ENCODE measurements at places on chromosomes 6 and 20.

DNA sequence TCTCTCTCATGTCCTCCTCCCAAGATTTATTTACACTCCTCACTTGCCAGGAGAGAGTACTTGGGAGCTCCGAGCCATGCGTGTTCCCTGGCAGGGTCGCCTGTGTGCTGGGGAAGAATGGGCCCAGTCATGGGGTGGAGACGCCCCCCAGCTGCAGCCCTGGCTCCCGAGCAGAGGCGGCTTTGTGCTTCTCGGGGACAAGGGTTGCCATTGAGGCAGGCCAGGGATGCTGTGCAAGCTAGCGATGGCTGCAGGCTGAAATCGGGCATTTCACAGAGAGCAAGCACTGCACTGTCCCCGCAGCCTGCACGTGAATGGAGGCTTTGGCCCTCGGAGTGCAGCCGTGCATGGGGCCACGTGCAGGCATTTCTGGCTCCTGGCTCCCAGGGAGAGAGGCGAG is 23.8 kb downstream of the PHACTR3 start:
- DNase-seq, result no peak

DNA sequence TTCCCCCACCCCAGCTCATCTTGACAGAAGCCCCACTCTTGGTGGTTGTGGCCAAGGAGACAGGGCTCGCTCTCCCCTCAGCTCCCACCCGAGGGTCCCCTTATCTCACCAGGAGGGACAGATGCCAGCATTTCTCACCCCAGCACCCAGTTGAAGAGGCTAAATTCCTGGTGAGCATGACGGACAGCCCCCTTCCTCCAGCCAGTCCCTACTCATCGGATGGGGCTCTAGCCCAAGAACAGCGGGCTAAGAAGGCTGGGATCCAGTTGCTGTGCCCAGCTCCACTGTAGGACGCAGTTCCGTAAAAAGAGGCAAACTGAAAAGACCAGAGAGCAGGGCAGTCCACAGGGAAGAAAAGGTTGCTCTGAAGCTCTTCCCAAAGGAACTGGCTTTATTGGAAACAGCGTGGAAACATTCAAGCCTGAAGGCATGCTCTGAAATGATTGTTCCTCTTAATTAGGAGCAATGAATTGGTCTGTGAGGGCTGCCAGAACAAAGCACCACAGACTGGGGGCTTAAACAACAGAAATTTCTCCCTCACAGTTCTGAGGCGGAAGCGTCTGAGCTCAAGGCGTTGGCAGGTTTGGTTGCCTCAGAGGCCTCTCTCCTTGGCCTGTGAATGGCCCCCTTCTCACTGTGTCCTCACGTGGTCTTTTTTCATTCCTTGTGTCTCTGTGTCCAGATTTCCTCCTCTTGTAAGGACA is 17.9 kb upstream of the KIF25 start:
- no peak for DNase-seq

DNA sequence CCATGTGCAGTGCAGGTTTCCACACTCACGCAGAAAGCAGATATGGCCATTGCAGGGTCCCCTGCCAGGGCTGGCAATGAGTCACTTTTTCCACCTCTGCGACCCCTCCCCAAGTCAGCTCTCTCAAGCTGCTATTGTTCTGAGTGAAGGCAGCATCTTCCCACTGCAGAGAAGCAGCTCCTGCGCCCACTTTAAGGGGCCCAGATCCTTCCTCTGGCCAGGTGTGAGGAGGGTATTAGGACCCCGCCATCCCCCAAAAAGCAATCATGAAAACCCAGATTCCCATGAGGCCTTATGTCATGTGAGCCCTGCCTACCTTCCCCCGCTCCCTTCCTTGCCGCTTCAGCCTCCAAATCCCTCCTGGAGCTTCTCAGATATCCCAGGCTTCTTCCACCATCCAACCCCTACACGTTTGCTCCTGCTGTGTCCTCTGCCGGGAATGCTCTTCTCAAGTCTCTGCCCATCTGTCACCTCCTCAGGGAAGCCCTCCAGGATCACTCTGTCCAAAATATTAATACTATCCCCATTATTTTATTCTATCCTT is 220.3 kb downstream of the NFATC2 start:
- DNase-seq, result no peak

- DNase-seq, result no peak
Observed at GRCh38 chr20:41577129-41578009, 40.8 kb downstream of the CHD6 start.

- DNase-seq, result no peak
Observed at GRCh38 chr6:109998159-109998785, 20.2 kb downstream of the GPR6 start.

DNA sequence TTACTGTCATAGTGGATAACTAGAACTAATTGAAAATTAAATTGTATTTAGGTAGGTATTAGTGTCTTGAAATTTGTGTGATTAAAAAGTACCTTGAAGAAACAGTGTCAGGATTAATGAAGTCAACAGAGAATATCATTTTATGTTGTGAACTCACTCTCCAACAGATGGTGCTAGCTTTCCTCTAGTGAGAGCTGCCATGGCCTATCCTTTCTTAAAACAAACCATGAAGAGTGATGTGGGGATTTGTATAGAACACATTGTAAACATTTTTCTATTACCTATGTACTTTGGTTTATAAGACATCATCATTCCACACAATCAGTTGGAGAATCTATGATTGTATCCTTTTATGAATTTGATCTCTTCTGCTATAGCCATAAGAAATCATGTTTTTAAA is 4.8 kb upstream of the SRSF12 start:
- no peak for DNase-seq

- DNase-seq, result no peak
Observed at GRCh38 chr6:78340755-78341154, 526.6 kb upstream of the IRAK1BP1 start.

DNA sequence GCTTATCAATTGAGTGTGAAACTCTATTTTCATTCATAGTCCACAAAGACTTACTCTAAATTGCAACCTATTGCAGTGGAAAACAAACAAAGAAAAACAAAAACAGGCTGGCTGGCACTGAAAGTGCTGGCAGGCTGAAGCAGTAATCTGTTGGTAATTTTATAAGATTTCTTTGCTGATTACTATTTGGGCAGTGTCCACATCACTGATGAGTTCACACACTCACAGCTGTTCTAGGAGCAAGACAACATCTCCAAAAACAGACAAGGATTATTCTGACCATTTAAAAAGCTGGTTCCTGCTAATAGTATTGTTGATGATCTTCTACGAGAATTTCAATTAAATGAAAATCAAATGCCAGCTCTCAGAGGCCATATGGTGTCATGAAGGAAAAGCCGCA is 26.9 kb downstream of the MARCKS start:
- no peak for DNase-seq

- DNase-seq, result no peak
Observed at GRCh38 chr6:88443554-88443953, 277.4 kb upstream of the CNR1 start.

- DNase-seq, result no peak
Observed at GRCh38 chr6:15595461-15596173, 67.2 kb downstream of the DTNBP1 start.

GRCh38 chr6:28474441-28475219 is 31.3 kb upstream of the ZSCAN23 start:
- no peak for DNase-seq

DNA sequence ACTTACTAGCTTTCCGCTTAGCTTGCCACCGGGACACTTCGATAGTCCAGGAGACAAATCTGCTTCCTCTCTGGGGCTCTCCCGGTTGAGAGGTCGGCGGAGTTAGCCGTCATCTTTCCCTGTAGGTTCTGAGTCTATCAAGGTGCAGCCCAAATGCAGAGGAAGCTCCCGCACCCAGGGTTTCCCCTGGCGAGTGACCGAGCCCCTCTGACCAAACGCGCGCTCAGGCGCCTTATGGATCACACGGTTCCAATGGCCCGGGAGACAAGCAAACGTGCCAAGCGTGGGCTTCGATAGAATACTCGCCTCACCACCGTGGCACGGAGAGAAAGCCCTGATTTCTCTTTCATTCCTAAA is 15.8 kb upstream of the FOXC1 start:
- DNase-seq, result no peak

- no peak for DNase-seq
Observed at GRCh38 chr6:90559931-90560330, 26.9 kb downstream of the MAP3K7 start.

- DNase-seq, result no peak
Observed at GRCh38 chr6:112663698-112664097, 316.6 kb downstream of the RFPL4B start.

DNA sequence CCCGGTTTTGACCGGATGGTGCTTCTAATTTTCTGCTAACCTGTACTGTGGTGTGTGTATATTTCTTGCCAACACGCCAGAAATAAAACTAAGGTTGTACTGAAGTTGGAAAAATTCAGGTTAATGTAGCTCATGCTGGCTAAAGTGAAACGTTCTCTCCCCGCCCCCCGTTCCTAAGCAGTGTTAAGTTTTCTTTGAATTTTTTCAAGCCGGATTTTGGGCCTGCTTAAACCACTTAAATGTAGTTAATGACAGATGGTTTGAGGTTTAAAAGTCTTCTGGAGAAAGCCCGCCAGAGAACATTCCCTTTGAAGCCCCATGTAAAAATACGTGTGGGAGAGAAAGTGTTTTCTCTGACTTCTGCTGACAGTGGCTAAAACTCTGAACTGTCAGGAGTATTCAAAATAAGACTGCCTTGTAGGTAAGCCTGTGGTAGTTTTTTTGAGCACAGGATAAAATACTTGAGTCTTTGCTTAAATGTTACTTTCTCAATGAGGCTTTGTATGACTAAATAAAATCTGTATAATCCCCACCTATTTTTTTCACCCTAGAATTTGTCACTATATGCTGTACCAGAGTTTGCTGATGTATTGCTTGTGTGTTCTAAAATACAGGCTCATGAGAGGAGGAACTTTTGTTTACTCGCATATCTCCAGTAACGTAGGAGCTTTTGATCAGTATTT is 101.3 kb downstream of the OR2B2 start:
- DNase-seq, result no peak

DNA sequence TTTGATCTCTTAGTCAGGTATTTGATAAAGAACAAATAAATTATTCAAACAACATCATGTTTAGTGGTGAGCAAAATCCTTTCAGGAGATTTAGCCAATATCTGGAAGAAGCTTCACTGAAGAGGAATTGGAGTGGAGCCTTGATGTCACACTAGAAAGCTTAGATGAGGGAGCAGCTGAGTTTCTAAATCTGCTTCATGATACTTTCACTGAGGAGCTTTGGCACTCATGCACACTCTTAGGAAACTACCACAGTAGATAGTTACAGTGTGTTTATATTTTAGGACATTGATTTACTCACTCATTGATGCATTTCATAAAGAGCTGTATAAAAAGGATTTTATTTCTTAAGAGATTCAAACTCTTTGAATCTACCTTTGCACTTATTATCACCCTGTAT is 366.2 kb upstream of the BTBD3 start:
- no peak for DNase-seq

DNA sequence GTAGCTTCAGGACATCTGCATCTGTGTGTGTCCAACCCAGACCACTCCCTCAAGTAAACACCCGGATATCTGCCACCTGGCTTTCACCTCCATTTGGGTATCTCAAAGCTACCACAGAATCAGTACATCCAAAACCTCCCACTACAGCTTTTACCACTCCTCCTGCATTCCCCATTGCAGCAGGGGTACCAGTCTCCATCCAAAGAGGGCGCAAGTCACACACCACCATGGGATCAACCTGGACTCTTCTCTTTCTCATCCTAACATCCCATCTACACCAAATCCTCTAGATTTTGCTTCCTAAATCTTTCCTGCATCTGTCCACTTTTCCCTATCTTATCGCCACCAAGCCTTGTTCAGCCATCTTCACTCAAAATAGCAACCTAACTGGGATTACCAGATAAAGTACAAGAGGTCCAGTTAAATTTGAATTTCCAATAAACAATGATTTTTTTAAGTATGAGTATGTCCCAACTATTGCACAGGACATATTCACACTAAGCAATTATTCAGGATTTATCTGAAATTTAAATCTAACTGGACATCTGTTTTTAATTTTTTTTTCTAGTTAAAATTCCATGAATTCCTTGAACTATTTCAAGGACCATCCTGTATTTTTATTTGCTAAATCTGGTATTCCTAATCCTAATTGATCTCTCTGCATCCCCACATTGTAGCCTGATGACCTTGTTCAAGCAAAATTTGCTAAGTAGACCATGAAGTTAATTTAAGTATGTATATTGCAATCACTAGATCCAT is 164.3 kb upstream of the MLN start:
- DNase-seq, result no peak

DNA sequence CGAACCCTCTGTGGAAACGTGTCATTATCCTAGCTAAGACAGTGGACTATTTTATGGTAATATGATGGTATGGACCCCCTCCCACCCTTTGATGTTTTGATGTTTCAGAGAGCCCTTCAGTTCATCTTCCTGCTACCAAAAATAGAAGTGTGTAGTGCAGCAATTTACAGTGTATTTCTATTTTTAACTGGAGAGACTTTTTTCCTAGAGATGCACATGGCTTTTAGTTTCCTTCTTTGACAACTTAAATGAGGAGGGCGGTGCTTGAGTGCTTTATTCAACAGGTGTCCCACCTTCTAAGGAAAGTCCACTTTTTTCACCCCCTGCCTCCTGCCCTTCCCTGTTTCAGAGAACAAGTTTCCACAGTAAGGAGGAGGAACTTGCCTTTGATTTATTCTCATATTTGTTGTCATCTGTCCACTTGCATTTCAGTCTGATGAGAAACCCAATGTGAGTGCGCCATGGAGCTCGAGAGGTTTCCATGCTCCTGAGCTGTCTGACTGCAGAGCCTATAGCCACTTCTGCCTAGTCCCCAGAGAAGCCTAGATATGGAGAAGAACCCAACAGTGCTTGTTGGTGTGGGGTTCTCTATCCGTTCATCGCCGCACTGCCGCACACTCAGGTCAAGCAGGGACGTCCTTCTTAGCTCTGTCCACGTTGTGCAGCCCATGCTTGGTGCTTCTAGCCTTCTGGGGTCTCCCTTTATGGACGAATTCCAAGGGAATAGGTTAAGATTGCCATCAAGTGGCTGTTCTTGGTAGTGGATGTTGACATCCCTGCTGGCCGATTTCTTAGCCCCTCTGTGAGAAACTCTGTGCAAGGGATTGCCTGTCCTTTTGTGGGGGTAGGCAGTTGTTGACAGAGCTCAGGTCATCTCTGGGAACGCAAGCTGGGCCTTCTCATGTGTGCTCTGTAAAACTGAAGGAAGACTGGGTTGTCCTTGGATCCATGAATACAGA is 144.2 kb downstream of the JARID2 start:
- no peak for DNase-seq

DNA sequence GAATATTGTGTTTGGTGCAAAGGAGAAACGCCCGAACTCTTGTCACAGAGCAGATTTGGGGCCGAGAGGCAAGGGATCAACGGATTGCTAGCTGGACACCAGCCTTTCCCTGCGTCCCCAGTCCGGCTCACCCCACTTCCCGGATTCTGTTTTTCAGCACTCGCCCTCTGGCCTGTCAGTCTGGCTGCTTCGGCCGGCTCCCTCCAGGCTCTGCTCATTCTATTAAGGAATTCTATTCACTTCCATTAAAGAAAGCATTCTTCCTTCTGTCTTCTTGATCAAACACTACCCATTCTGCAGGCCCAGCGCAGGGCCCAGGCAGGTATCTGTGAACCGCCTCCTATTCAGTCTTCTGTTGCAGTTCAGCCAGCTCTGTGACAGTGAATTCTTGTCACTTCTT is 91.7 kb downstream of the RNF182 start:
- DNase-seq, result no peak
